Activated CD4-positive, alpha-beta T cell treated with anti-CD3 and anti-CD28 coated beads for 4 hours (primary cell): ENCODE measurements at places on chromosomes 7 and 10.

DNA sequence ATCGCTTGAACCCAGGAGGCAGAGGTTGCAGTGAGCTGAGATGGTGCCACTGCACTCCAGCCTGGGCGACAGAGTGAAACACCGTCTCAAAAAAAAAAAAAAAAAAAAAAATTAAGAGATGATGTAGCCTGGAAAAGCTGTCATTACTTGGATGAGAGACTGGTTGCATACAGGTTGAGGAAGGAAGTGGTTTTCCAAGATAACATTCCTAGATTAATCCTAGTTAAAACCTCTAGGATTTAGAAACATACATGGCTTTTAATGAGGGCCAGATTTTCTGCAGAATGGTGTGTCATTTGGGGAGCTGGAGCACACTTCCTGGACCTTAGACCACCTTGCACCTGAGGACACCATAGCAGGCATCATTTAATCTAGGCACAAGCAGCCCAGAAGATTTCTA, 17.8 kb downstream of the VWA2 start:
- DNase-seq = no peak

DNA sequence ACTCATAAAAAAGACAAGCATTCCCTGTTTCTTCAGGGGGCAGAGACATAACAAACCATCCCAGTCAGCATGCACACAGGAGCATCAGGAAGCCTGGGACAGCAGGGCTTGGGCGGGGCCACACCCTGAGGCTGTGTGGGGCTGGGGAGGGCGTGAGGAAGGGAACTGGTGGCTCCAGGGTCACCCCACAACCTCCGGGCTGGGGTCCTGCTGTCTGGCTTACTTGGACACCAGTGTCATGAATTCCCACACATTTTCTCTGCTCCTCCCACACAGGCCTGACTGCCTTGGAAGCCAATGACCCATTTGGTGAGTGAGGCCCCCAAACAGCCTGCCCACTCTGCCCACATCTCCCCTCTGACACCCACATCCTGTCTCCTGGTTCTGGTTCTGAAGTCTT, 2.8 kb downstream of the FXYD4 start:
- DNase-seq = no peak

DNA sequence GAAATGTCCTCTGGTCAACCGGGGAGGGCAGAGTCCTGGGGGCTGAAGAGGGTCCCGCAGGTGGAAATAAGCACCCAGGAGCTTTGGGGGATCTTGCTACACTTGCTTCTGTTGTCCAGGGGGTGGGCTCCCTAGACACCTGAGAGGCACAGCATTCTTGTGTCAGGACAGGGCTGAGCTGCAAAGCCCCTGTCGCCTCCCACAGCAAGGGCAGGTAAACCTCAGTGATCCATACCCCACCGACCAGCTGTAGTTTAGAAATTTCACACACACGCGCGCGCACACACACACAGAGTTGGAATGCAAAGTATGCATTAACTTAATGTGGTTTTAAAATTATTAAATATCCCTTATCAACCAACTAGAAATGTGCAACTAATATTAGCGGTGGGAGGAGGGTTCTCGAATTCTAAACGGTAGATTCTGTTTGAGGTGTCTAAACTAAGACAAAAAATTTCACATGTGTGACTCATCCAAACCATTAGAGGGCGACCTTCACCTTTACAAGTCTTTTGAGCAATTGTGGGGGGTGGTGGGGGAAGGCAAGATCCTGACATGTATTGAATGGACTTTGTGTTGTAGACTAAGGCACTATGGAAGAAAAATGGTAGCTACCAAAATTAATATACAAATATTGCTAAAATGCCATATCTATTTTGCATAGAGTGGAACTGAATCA, 34.3 kb upstream of the PTF1A start:
- no peak for DNase-seq

DNA sequence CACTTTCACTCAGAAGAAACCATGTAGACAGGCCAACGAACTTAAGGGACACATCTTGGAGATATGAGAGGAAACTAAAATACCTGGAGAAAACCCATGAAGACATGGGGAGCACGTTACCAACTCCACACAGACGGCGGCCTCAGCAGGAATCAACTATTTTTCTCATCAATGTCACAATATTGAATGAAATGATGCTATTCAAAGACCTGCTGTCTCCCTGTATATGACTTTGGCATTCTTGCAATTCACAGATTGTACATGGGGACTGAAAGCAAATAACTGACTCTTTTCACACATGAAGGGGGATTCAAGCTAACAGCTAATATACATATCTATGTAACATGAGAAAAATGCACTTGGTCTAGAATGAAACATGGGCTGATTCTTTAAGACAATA, 869.0 kb downstream of the NXPH1 start:
- DNase-seq = no peak

GRCh38 chr10:1084011-1084950, 28.1 kb downstream of the WDR37 start:
- no peak for DNase-seq
